ENCODE measurements at places on chromosomes 7 and 10.

GRCh38 chr10:27019827-27020226 is 80.5 kb downstream of the ANKRD26 start:
- no peak for DNase-seq

DNA sequence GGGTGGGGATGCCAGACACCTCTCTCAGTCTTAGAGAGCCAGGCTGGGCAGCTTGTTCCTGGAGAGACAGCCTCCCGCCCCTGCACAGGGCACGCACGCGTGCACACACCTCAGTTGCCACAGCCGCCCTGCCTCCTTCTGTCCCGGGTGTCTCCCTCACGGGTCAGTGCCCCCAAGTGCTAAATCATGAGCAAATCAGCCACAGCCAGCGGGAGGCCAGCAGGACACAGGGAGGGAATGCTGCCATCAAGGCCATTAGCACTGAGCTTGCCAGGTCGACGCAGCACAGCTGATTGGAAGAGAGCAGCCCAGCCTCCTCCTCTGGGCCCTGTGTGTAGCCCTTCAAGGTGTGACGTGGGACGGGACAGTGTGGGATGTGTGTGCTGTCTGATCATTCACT is 130.4 kb downstream of the CDH23 start:
- no peak for DNase-seq

- peak; percentile 74 for DNase-seq
Measured at GRCh38 chr10:30182191-30183054, 123.0 kb upstream of the JCAD start.

GRCh38 chr7:81802251-81802650 is 32.4 kb upstream of the HGF start:
- no peak for DNase-seq

- DNase-seq: no peak
Measured at GRCh38 chr7:45568536-45569289, 5.5 kb upstream of the ADCY1 start.

DNA sequence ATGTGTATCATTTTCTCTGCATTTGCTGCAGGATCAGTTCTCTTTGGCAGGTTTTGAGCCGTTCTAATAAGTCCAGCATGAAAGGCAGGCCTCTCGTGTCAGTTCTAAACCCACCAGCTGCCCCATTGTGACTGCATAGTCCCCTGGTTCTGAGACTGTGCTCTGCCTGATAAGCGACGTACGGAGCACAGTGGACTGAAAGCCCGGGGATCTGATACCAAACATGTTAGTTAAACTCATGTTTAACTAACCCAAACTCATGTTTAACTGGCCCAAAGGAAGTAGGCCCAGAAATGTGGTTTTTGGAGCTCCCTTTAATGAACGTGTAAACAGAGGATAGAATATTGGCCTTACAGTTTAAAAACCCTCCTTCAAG is 98.0 kb upstream of the PDCD4 start:
- peak; percentile 33 for DNase-seq

DNA sequence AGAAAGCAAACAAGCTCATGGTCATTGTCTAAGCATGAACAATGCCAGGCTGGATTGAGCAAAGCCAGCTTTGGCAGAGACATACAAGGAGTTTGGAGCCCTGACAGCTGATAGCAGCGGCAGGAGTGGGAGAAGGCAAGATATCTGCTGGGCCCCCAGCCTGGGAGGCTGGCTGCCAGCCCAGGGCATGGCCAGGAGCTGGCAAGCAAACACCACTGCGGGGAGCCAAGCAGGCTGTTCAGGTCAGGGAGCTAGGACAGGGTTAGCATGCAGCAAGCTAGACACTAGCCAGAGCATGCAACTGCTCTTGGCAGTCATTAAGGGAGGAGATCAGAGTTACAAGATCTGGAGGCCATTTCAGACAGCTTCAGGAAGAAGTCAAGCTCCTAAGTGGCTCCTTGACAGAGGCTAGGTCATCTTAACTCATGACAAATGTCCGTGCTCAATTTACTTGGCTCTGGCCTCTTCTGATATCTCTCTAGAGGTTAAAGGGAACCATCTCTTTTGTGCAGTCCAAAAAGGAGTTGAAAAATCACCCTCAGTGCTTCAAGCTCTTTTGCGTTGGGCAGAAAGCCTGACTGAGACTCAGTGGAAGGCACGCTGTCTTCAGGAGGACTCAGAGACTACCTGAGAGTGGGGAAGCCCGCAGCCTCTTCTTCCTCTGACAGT is 436.8 kb upstream of the C7orf33 start:
- DNase-seq: no peak

DNA sequence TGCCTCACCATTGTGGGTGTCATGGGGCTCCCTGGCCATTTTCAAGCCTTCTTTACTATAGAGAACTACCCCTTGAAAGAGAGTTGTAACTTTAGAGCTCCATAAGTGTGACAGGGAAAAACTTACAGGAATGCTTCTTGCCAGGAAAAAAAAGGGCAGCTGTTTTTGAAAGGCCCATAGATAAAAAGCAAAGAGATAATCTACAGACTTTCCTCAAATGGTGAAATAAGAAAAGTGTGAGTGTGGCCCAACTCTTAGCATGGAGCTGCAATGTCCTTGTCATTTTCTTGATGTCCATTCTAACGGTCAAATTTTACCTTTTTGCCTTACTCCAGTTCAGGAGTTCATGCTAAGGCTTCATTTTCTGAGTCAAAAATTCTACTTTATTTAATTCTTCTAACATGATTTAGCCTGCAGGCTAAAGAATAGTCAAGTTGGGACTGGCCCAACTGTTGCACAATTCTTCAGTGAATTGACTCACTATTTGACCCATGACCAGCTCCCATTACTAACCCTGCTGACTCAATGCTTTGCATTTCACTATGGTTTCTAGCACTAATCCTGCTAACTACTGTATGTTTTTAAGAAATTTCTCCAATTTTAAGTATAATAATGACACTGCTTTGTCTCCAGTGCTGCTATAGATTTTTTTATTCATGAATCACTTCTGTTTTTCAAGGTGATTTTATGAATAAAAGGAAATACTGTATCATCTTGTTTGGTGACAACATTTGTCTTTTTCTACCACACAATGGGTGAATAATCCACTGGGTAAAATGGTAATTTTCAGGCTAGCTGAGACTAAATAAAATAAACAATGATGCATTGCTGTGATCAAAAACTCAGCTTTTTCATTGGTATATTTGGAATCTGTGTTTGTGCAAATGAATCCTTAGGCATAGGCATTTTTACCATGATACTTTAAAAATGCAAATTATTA is 41.4 kb upstream of the SGCE start:
- peak; percentile 55 for DNase-seq

- no peak for DNase-seq
Measured at GRCh38 chr7:117210397-117210796, 112.5 kb downstream of the WNT2 start.

DNA sequence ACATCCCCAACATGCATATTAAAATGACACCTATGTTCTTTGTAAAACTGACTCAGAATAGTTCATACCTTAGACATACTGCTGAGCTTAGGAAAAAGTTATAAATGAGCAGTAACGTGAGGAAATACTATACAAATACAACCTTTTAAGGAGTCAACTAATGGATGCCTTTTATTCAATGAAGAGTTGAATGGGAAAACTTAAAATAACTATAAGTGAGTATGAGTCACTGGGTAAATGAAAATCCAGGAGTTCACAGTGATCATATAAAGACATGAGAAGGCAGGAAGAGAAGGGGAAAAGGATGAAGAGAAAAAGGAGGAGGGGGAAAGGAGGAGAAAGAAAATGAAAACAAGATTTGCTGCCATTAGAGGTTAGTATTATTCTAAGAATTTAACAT is 157.8 kb upstream of the PCDH15 start:
- DNase-seq: no peak

- DNase-seq: no peak
Measured at GRCh38 chr10:17195083-17195482, 6.4 kb downstream of the TRDMT1 start.

GRCh38 chr7:3427957-3428356 is 126.9 kb downstream of the SDK1 start:
- DNase-seq: peak; percentile 18

DNA sequence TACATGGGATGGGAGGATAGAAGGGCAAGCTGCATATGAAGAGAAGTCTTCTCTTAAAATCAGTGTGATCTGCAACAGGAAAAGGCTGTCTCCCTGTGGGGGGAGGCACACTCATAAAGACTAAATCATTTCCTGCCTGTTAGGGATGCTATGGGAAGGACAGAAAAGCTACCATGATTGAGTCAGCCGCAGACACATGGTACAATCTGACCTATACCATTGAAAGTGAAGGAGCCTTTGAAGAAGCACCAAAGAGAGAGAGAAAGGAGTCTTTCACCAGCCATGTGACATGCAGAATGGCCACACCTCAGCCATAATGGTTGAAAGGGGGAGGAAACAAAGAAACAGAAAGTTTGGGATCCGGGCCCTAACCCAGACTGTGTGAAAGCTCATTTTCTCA is 29.1 kb downstream of the NUDCD3 start:
- DNase-seq: peak; percentile 20

GRCh38 chr10:44011603-44011981 is 362.9 kb upstream of the ZNF32 start:
- DNase-seq: no peak

GRCh38 chr7:27161214-27161720 is 4.1 kb downstream of the HOXA9 start:
- peak; percentile 79 for DNase-seq

GRCh38 chr10:112517451-112517862 is 70.4 kb downstream of the VTI1A start:
- DNase-seq: peak; percentile 92

DNA sequence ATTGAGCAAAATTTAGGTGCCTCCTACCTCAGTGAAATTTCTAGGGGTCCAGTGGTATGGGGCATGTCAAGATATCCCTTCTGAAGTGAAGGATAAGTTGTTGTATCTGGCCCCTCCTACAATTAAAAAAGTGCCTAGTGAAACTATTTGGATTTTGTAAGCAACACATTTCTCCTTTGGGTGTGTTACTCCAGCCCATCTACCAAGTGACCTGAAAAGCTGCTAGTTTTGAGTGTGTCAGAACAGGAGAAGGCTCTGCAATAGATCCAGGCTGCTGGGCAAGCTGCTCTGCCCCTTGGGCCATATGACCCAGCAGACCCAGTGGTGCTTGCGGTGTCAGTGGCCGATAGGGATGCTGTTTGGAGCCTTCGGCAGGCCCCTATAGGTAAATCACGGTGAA is 46.0 kb downstream of the PTPRE start:
- no peak for DNase-seq

DNA sequence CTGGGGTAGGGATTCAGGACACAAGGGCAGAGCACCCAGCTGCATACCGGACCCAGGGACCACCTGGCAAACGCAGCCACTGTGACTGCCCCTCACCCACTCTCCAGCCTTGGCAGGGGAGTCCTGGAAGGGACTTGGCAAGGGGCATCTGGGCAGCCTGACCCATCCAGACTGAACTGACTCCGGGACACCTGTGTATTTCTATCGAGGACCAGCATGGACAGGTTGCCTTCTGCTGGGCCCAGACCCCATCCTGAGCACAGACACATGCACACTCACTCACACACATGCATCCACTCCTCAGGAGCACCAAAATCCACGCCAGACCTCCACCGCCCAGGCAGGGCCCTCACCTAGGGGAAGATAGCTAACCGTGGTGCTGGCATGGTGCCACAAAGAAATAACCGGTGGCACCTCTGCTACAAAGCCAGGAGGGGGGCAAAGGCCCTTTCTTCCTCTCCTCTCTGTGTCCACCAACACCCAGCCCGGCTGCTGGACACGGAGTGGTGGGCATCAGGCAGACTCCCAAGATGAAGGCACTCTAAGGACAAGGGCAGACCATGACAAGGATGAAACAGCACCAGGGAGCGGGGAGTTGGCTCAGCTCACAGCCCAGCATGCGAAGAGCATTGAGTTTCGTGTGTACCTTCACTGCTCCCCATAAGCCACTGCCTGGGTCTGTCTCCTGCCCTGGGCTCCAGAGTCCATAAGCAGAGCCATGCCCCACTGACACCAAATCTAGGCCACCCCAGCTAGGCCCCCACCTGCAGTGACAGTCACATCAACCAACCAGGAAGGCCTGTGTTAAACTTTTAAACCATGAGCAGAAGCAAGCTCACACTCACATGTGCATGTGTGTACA is 35.3 kb downstream of the KCNH2 start:
- DNase-seq: no peak

DNA sequence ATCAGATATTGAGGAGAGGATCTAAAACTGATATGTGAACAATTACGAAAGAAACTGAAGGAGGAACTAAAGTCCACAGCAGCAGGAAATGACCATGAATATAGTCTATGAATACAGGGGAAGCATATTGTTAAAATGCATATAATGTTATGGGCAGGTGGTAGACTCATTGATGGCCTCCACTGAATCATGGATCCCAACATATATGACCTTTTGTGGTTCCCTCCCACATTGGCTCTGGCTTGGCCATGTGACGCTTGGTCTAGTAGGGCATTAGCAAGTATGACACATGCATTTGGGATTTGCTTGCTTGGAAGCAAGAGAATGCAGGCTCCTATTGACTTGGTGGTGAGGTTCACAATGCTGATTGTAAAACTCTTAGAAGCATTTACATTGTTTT is 55.2 kb upstream of the RAB18 start:
- DNase-seq: peak; percentile 42

DNA sequence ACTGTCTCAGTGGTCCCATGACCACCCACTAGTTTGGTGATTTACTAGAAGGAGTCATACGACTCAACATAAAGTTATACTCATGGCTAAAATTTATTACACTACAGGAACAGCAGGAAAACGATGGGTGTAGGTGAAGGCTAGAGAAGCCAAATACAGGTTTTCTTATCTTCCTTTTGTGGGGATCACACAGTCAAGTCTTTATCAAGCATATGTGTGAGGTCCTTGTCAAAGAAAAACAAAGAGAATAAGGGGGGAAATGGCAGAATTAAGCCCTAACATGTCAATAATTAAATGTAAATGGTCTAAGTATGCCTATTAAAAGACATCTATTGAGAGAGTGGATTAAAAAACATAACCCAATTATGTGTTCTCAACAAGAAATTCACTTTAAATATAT is 47.8 kb upstream of the UBN2 start:
- DNase-seq: no peak

GRCh38 chr7:117323851-117324711 is 1.2 kb upstream of the WNT2 start:
- no peak for DNase-seq

DNA sequence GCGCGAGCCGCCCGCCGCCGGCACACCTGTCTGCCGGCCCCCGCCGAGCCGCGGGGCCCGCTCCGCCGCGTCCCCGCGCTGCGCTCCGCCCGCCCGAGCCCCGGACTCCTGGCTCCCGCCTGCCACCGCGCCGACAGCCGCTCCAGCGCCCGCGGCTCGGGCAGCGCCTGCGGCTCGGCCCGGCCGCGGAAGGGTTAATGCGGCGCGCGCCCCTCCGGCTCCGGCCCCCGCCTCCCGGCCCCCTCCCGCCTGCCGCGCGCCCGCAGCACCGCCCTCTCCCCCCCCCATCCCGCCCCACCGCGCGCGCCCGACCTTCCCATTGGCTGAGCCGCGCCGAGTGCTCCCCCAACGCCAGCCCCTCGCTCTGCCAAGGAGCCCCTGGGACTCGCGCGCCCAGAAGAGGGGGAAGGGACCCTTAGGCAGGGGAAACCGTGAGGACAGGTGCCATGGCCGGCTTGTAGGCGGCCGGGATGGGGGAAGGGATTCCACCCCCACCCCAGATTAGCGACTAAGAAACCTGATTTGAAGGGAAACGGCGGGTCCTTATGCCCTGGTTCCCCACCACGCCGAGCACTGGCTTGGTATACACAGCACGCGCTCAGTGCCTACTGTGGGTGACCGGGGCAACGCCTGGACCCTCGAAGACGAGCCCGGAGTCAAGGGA is at the start of gene KCNH2:
Gene KCNH2, minus strand, starts transcription at position 196 of the 664 bp plus-strand sequence. CDS start 408 bp downstream, outside the sequence.
- no peak for DNase-seq

GRCh38 chr7:140435252-140435895 is 31.5 kb downstream of the RAB19 start:
- DNase-seq: no peak

All from SW480 (cell line).